ENCODE measurements at places on chromosomes 6 and 20.
A peak's percentile ranks its signal among the peaks of the same experiment; 100 is the strongest.

DNA sequence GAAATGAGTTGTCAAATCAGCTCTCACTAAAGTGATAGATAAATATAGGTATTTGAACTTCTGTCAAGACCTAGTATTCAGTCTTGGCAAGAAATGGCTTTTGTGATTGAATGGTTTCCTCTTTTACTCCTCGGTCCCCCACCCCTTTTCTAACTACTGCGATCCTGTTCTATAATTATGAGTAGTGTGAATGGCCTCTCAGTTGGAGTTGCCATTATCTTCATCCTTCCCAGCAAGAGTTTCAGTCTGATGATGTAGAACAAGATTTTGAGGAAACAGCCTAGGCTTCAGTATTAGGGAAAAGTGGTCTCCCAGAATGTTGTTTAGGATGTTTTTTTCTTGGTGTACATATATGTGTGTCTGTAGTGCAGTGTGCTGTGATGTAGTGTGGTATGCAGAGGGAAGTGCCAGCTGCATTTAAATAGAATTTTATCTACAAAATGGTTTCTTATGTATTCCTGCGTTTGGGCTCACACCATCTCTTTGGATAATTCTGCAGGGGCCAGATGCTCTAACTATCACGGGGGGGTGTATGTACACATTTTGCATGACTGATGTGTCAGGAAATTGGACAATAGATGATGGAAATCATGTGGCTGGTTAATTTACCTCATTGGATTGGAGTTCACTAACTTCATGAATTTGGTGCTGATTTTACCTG, 180.1 kb upstream of the MMS22L start:
- DNase-seq: no peak

GRCh38 chr6:19892260-19892659, 55.1 kb downstream of the ID4 start:
- no peak for DNase-seq

DNA sequence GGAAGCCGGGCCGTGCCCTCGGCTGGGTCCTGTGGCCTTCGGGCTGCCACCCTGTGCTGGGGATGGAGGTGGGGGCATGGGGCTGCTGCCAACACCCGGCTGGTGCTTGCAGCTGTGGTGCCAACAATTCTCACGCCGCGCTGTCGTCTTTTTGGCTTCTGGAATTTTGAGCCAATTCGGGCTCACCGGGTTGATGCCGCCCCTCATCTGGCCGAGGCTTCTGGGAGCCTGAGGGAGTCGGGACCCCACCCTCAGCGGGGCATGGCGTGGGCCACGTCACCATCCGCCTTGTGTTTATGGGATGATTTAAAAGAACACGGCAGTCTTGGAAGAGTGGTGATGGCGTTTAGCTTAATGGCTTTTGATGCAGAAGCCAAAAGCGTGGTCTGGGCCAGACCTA, 8.7 kb upstream of the NPBWR2 start:
- DNase-seq: no peak

GRCh38 chr6:7389162-7389450, 436 bp downstream of the CAGE1 start:
- DNase-seq: no peak

- no peak for DNase-seq
These were observed 487.0 kb downstream of the CD109 start for GRCh38 chr6:74182992-74183391.

DNA sequence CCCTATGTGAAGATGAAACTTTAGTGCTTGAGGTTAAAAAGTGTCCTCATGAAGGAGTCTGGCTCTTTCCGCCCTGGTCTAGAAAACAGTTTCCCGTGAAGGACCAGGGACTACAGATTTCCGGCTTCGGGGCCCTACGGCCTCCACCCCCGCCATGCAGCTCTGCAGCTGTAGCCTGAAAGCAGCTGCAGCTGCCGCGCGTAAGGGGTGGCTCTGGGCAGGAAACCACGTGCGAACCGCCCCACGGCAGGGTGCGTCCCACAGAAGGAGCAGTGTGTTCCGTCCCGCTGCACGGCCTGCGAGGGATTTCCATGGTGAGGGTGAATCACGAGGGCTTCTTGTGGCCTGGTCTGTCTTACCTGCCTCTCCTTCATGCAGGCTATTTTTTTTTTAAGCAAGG, 117.0 kb downstream of the ERMARD start:
- DNase-seq: peak; percentile 35

DNA sequence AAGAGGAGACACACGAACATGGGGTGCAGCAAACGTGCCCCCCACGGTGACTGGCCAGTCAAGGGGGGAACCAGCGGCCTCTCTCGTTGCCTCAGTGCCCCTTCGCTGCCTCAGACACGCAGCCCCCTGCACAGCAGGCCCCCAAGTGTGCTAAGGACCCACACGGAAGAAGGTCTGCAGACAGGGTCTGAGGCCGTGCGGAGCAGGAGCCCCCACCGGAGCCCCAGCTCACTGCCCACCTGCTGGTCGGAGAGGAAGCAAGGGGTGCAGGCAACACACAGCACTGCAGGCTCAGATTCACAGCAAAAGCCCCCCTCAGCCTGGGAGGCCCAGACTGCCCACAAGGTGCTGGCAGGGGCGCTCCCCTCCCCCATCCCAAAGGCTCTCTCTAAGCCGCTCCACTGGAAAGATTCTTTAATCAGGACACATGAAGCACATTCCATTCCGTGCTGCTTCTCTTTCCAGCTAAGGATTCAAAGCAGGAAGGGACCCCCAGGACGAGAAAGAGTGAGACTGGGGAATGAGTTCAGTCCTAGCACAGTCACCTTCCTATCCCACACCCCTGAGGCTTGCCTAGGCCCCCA, 105.1 kb downstream of the SLC23A2 start:
- DNase-seq: no peak

DNA sequence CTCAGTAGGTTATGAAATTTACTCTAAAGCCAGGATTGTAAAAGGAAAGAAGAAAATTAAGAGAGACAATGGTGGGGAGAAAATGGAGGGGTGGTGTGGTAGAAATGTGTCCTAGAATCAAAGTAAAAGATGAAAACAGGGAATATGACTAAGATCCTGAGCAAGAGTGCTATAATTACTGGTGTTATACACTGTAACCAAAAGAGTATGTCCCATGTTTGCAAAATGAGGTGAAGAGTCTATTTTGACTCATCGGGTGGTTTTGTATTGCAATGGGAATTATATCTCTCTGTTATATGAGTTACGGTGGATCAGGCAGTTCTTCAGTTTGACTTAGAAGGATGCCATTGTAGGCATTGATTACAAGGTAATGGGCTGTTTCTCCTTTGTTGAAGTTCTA, 8.5 kb downstream of the L3MBTL3 start:
- no peak for DNase-seq

DNA sequence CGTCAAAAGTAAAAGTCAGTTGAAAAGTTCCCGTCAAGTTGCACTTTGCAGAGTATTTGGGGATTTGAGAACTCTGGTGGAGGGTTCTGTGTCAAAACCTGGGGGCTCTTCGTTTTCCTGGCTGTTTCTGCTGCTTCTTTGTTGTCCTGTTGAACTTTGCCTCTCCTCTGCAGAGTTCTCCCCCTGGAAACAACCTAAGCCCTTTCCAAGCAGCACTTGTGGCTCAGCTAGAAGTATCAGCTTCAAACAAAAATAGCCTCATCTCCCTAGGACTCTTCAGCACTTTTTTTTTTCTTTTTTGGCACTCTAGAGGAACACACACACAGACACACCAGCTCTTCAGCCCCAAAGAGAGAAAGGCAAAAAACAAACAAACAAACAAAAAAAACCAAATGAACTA, at the start of gene TRDN:
TSS of gene TRDN (minus strand) at position 169 of the 400 bp plus-strand sequence. CDS start 175 bp downstream, outside the sequence.
- DNase-seq: no peak

GRCh38 chr20:47347661-47348435, 8.7 kb downstream of the ZMYND8 start:
- no peak for DNase-seq

DNA sequence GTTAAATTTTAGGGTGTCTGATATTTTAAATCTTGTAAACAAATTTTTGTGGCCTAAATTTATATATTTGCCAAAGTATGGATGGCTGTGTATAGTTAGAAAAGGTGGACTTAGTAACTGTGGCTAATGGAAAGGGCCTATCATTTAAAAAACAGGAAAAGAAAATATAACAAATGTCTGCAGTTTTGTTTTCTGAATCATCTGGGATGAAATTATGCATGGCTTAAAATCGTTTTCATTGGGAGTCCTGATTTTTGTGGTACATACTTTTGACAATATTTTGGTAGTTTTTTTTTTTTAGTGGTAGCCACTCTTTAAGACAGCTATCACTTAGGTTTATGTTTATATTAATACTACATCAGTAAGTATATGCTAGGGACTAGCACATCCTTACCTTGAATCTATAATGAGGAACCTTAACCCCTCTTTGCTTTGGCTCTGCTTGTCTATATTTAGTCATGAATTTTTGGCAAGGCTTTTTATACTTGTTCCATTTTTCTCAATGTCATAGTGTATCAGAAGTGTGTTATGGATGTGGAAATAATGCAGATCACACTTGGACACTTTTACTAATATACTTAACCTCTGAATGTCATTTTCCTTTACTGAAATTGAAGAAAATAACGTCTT, 5.6 kb downstream of the ARID1B start:
- DNase-seq: no peak

- DNase-seq: no peak
These were observed 405.9 kb upstream of the BTBD3 start for GRCh38 chr20:11511821-11512220.

- no peak for DNase-seq
These were observed 48.3 kb downstream of the PROKR2 start for GRCh38 chr20:5268449-5268848.

DNA sequence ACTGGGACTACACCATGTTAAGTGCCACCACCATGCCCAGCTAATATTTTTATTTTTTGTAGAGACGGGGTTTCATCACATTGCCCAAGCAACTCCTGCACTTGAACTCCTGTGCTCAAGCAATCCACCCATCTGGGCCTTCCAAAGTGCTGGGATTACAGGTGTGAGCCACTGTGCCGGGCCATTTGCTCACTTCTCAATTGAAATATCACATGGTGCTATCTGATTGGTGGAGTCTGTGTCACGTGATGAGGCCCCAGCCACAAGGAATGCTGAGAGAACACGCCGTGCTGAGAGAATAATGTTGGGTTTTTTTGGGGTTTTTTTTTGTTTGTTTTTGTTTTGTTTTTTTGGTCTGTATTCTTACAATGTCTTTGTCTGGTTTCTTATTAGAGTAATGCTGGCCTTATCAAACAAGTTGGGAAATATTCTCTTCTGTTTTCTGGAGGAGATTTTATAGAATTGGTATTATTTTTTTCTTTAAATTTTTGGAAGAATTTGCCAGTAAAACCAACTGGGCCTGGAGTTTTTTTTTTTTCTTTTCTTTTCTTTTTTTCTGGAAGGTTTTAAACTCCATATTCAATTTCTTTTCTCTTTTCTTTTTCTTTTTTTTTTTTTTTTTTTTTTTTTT, 183.2 kb upstream of the KCNG1 start:
- no peak for DNase-seq

DNA sequence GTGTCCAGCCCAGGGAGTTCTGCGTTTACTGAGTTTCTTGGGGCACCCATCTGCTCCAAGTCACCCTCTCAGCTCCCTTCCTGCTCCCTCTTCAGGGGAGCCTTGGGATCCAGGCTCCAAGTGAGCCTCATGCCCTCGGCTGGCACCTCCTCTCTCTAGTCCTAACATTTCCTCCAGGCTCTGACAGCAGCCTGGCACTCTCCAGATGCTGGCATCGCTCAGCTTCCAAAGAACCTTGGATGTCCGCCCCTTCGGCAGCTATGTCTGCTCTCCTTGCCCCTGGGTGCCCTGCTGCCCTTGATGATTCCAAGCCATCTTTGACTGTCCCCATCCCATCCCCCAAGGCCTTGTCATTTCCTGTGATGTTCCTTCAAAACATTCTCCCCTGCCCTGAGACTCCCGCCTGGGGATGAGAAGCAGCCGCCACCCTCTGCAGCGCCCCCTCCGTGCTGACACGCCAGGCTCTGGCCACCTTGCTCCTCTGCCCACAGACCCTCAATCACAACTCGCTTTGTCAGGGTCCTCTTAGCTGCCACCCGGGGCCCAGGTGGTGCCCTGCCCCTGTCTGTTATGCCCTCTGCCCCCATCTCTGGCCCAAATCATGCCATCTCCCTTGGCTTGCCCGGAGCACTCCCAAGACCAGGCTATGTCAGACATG, 6.6 kb upstream of the GFRA4 start:
- no peak for DNase-seq

GRCh38 chr20:2849529-2849928, 9.0 kb downstream of the VPS16 start:
- DNase-seq: no peak

DNA sequence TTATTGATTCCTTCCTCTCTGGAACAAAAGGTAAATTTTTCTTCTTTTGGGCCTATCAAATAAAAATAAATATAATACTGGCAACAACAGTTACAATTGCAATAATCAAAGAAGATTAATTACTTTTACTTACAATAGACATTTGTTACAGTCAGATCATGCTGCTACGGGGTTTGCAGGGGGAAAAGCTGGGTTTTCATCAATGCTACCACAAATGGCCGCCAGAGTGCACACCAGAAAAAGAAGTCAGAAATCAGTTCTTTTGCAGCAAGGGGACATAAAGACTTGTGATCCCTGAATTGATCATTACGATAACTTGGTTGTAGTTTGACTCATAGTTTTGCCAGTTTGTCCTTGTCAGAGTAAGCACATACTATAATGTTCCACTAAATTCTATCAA, 714.5 kb upstream of the EYS start:
- no peak for DNase-seq

DNA sequence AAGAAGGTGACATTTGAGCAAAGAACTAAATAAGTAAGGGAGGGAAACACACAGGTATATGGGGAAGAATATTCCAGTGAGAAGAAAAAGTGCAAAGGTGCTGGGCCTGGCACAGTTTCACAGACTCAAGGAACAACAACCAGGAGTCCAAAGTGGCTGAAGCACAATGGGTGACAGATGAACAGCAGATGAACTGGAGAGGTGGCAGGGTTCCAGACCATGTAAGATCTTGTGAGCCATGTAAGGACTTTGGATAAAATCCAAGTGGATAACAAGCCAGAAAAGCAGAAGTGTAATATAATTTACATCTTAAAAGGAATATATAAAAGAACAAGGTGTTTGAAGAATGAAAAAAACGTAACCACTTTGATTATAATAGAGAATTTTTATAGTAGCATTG, 87.9 kb downstream of the MMS22L start:
- no peak for DNase-seq

DNA sequence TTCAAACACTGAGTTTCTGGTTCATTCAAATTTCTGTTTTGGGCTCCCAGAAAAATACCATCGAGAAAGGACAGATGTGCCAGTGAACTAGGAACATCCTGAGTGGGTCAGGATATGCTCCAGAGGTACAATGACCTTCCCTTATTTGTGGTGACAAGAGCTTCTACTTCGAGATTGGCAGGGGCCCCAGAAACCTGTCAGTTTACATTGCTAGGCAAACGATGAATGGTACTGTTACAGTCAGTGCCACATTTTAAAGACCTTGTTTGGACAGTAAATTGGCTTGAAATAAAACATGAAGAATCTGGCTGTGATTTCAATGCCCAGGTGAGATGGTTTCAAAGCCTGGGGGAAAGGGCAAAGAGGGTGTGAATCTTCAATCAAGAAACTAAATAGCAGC, 454.5 kb upstream of the ID4 start:
- DNase-seq: no peak

DNA sequence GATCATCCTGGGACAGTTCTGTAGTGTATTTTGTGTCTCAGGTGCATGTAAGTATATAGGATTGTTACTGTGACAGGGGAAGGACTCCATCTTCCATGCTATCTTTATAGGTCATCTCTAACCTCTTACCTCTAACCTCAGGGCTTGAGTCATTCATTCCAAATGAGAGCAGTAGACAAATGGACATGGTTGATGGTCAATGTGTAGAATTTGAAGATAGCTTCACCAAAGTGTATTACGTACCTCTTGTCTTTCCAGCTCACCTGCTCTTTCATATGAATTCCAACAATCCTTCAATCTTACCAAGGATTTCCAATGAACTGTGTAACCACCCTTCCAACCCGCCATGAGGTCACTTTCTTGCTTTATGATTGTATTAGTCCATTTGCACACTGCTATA, 8.7 kb upstream of the ADGRG6 start:
- DNase-seq: no peak

Data from activated naive CD4-positive, alpha-beta T cell (primary cell).